ENCODE measurements at places on chromosomes 2 and 18.

- no peak for DNase-seq
These were observed 151.1 kb upstream of the UBE2E3 start for GRCh38 chr2:180829261-180829660.

- DNase-seq = no peak
These were observed 432.8 kb upstream of the LRRTM4 start for GRCh38 chr2:77954931-77955330.

GRCh38 chr2:15385184-15385583 is 175.9 kb downstream of the NBAS start:
- no peak for DNase-seq

DNA sequence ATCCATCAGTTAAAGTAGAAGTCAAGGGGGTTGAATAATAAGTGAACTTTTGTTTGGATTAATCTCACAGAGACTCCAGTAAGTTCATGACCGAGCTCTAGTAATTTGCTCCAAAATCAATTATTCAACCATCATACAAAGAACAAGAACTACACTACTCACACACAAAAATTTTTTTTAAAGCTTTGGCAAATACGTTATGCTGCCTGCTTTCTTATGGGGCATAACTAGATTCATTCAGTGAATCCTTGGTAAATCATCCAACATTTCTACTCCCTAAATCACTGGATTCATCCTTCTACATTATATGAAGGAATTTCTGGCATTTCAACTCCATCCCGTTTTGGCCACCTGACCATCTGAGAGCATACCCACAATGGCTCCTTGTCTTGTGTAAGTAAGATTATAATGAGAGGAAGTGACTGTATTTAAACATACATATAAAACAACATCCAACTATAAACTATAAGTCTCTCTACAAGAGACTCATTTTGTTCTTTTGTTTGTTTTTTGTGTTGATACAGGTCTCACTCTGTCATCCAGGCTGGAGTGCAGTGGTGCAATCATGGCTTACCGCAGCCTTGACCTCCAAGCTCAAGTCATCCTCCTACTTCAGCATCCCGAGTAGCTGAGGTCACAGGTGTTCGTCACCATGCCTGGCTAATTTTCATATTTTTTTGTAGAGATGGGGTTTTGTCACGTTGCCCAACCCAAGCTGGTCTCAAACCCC is 144.2 kb upstream of the LRRTM4 start:
- no peak for DNase-seq

DNA sequence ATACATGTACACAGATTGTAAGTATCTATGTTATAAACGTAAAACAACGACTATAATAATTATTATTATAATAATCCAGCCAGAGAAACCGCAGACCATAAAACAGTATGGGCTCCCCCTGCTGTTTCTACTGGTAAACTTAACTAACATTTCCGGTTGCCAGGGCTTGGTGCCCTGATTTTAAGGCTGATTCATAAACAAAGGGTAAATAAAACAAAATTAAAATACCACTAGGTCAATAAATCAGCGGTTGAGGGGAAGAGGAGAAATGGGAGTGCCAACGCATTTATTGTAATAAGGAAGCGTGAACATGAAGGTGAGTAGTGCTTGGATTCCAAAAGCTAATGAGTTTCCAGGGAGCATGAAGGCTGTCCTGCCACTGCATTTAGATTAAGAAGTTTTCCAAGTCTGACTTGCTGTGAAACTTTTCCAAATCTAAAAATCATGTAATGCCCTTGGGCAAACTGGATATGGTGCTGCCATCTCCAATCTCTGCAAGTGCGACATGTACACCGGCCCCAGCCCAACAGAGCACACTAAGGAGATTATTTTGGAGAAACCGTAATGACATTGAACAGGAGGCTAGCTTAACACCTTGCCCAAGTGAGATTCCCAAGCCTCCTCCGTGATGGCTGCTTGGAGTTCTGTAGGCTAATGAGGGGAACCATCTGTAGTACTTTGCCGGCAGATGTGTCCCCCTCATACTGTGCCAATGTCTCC is 50.7 kb upstream of the HNRNPA3 start:
- no peak for DNase-seq

DNA sequence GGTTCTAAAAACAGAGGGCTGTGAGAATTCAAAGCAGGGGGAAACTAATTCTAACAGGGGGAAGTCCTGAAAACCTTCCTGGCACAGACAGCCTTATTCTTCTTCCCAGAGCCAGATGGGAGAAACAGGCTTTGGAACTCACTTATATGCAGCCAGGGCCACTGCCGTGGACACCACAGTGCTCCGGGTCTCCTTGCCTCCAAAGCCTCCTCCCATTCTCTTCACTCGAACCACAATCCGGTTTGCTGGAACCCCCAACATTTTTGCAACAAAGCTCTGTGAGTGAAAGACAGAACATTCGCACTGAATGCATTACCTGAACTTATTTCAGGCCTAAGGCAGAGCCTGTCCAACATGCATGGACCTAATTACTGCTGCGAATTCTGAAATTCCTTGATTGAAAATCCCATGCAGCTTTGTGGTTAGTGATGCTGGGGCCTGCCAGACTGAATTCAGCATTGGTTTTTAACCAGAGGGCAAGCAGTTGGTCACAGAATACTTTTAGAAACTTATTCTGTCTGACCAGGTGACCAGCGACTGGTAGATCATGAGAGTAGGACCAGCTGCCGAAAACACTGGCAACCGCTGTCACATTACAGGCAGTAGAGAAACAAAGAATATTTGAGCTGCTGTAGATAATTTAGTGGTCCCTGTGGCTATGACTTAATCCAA is 48.6 kb downstream of the XDH start:
- no peak for DNase-seq

DNA sequence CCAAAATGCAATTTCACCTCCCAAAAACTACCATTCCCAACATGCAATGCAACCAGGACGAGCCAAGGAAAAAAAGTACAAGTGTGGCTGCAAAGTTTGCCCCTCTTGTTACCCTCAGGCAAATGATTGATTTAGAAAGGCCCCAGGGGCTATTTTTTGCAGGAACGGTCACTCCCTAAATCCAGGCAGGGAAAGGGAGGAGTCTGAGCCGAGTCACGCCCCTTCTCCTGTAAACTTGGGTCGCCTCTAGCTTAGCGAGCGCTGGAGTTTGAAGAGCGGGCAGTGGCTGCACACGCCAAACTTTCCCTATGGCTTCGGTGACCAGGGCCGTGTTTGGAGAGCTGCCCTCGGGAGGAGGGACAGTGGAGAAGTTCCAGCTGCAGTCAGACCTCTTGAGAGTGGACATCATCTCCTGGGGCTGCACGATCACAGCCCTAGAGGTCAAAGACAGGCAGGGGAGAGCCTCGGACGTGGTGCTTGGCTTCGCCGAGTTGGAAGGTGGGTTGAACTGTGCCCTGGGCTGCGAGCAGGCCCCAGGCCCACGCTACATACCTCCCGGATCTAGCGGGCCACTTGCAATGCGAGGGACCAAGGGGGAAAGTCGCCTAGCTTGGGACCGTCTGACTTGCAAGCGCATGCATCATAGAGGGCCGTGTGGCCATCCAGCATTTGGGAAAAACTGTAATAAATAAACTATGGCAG is at the start of gene GALM:
GALM (plus strand) TSS at position 261 of the 702 bp plus-strand sequence; CDS start at position 309, 48 bp downstream.
- no peak for DNase-seq

- no peak for DNase-seq
These were observed 93.0 kb downstream of the PID1 start for GRCh38 chr2:229178117-229178516.

DNA sequence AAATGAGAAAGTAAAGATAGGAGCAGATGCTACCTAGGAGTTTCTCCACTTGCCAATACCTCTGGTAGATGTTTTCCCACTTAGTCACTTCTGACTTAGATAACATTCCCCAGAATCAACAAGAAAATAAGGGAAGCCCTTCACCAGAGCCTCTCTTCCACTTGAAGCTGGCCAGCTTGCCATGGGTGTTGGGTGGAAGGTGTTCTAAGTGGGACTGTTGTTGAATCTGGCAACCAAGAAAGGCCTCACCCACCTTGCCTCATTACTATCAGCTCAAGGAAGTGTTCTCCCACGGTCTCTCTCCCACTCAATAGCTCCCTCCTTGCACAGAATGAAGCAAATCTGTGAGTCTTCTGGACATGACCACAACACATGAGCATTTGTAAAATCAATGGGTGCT is 100.4 kb upstream of the REG3A start:
- no peak for DNase-seq

DNA sequence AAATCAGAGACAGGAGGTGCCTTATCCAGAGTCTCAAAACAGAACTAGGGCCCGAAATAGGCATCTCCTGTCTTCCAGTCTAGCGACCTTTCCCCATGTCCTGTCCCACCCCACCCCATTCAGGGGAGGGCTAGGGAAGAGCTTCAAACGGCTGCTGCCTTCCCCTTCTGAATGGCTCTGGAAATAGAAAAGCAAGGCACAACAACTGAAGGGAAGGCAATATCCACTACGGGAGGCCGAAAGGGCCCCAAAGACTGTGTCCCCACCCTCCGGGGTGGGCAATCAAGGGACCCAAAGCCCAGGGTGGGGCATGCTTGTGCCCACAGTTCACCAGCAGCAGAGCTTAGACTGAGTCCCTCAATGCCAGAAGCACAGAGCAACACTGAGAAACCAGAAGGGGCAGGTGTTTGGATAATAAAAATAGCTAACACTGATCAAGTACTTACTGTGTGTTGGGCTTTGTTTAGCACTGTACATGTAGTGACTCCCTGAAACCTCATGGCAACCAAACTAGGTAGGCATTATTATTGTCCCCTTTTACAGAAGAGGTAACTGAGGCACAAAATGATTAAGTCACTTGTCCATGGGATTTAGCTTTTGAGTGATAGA is 38.5 kb downstream of the CYRIA start:
- DNase-seq = no peak

DNA sequence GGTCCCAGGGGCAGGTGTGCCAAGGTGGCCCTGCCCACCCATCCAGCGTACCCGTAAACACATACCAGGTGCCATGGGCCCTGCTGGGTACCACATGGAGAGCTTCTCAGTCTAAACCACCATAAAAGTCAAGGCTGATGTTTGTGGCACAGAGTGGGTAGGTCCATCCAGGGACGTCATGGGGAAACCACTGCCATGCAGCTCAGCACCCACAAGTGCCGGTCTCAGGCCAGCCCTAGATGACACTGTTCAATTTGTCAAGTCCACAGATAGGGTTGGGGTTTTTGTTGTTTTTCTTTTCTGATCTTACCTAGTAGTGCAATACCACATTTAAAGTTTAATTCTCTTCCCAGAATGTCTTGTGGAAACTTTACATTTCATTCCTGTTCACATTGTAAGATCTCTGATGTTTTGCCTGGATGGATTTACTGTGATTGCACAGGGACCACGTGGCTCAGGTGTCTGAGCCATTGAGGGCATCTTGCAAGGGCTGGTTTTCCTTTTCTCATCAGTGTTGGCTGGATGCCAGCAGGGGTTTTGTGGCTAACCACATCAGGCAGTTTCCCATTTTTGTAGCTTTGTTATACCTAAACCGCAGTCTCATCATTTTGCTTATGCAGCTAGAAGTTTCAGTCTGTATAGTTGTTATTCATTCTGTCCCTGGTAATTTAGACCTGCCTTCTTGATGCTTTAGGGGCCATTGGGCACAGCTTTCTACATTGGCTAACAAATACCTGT is 64.7 kb downstream of the STK25 start:
- DNase-seq = peak; percentile 82

DNA sequence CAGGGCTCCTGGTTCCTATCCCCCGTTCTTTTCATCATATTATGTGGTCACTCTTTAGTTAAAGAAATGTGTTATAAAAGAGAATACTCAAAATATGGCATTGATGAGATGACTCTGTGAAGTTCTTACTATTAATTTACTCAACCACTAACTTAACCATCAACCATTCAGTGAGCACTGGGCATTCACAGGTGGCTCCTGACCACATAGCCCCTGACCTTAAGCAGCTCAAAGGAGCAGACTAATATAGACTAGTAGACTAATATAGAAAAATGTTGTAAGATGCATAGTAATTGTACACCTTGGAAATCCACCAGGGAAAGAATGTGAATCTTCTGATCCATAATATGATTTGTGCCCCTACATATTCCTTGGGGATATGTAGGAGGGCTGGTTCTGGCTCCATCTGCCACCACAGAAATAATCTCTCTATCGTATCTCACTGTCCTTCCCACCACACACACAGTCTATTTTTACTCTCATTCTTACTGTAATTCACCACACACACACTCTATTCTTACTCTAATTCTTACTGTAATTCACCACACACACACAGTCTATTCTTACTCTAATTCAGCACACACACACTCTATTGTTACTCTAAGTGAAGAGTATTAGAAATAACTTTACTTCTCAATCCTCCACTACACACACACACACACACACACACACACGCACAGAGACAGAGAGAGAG is 188.9 kb upstream of the ITGA4 start:
- DNase-seq = no peak

- DNase-seq = no peak
These were observed 344.4 kb upstream of the SLC39A10 start for GRCh38 chr2:195312662-195313061.

GRCh38 chr18:27206411-27206810 is 21.3 kb upstream of the CHST9 start:
- DNase-seq = no peak

DNA sequence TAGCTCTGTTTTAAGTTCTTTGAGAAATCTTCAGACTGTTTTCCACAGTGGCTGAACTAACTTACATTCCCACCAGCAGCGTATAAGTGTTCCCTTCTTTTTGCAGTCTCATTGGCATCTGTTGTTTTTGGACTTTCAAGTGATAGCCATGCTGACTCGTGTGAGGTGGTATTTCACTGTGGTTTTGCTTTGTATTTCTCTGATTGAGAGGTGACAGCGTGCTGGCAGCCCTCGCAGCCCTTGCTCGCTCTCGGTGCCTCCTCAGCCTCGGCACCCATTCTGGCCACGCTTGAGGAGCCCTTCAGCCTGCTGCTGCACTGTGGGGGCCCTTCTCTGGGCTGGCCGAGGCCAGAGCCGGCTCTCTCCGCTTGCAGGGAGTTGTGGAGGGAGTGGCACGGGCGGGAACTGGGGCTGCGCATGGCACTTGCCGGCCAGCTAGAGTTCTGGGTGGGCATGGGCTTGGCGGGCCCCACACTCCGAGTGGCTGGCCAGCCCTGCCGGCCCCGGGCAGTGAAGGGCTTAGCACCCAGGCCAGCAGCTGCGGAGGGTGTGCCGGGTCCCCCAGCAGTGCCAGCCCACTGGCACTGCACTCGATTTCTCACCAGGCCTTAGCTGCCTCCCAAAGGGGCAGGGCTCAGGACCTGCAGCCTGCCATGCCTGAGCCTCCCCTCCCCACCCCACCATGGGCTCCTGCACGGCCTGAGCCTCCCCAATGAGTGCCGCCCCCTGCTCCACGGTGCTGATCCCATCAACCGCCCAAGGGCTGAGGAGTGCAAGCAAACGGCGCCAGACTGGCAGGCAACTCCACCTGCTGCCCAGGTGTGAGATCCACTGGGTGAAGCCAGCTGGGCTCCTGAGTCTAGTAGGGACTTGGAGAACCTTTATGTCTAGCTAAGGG is 151.8 kb downstream of the IRS1 start:
- DNase-seq = no peak
